Endodermal cell (in vitro differentiated cells): ENCODE measurements at places on chromosomes 6 and 20. TPM values are rescaled to one million over a fixed set of nuclear protein-coding genes. Genes with fewer than 3 reads are reported as not detected.

Gene MCHR2
- not detected in 2 replicates for total RNA-seq

Gene HSF2
- total RNA-seq = 23.4 to 34.2 TPM (median 33.3 TPM) in 3 replicates

GRCh38 chr6:26016245-26016962, 53.8 kb downstream of the TRIM38 start:
- DNase-seq = peak; percentile 50

Gene COL11A2
- total RNA-seq = 0.86 and 1.3 TPM in 2 replicates

DNA sequence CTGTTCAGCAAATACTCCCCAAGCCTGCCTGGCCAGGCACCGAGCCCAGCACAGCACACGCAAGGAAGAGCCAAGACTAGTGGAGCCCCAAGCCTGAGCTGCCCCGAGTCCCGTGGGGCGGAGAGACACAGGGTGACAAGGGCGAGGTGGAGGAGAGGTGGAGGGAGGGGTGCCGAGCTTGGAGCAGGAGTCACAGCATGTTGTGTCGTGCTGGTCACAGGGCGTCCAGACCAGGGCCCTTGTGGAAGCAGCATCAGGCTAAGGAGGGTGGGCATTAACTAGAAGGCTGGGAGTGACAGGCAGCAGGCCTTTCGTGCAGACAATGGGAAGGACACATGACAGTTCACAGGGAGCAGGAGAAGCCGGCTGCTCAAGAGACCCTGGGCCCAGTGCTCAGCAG, 391.6 kb downstream of the TAF4 start:
- no peak for DNase-seq

DNA sequence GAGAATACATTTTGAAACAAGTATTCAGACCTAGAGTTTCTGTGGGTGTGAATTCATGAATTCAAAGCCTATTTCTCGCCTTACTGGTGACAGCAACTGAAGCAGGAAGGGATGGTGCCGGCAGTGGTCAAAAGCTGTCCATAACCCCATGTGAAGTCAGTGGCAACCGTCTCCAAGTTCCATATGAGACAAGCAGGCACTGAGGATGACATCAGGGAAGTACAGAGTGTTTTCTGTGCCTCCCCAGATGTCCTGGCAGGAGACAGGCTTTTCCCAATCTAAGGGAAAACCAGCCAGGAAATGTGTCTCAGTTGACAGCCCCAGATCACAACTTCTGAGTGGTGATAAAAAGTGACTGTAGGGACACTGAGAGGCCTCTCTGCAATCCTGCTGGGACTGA, 66.6 kb downstream of the HIVEP2 start:
- DNase-seq = no peak

- no peak for DNase-seq
Measured at GRCh38 chr6:106470316-106470715, 109.8 kb downstream of the CRYBG1 start.

DNA sequence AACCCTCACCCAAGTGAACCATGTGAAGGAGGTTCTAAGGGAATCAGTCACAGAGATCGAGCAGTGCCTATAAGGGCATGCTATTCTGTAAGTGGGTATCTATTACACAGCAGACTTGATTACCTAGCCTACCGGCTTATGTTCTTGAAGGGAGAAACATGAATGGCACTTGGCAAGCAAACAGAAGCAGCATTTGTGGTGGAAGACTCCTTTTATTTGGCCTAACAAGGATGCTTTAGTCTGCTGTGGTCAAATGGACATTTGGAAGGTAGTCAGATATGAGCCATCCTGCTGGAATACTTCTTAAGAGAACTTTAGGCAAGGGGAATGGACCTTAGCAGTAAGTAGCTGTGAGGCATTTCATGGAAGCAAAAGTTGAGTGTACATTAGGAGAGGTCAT, 126.3 kb downstream of the COL12A1 start:
- no peak for DNase-seq

Gene CSTF1
- total RNA-seq = 50.1 to 68.7 TPM (median 59.0 TPM) in 3 replicates

GRCh38 chr20:3934624-3935023, 45.4 kb downstream of the PANK2 start:
- no peak for DNase-seq

Gene HRH3
- 0.44 and 0.56 TPM in 2 replicates for total RNA-seq

GRCh38 chr6:21742238-21742660, 148.7 kb downstream of the SOX4 start:
- no peak for DNase-seq

DNA sequence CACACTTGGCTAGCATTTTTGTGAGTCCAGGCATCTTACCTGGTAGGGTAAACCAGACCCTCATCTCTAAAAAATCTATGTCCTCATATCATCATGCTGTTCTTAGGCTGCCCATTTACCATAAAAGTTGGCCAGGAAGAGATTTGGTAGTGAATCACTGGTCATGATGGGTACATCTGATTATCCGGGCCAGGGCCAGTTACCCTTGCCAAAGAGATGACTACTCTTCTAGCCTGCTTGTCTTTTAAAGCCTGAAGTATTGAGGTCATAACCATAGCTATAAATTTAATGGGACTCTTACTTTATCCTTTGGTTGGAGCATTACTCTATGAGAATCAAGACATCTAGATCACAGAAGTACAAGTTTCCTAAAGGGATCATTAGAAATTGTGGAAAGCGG, 276.8 kb downstream of the TENT5A start:
- no peak for DNase-seq

Gene BPIFA2
- not detected in 3 replicates for total RNA-seq

- DNase-seq = no peak
Measured at GRCh38 chr6:6495851-6496250, 92.7 kb upstream of the LY86 start.

- DNase-seq = no peak
Measured at GRCh38 chr20:39631557-39631956, 669.4 kb downstream of the DHX35 start.

Gene TRAPPC3L
- total RNA-seq = not detected in 2 replicates

- no peak for DNase-seq
Measured at GRCh38 chr20:49819702-49820101, 7.1 kb downstream of the SLC9A8 start.

- DNase-seq = peak; percentile 71
Measured at GRCh38 chr6:46781478-46782378, 11.5 kb upstream of the MEP1A start.

Gene FAM83C
- total RNA-seq = not detected in 2 replicates

Gene MCCD1
- not detected in 2 replicates for total RNA-seq

- DNase-seq = no peak
Measured at GRCh38 chr20:36243726-36244125, 7.4 kb downstream of the AAR2 start.

- DNase-seq = no peak
Measured at GRCh38 chr20:38165966-38166702, 1.1 kb upstream of the TGM2 start.

DNA sequence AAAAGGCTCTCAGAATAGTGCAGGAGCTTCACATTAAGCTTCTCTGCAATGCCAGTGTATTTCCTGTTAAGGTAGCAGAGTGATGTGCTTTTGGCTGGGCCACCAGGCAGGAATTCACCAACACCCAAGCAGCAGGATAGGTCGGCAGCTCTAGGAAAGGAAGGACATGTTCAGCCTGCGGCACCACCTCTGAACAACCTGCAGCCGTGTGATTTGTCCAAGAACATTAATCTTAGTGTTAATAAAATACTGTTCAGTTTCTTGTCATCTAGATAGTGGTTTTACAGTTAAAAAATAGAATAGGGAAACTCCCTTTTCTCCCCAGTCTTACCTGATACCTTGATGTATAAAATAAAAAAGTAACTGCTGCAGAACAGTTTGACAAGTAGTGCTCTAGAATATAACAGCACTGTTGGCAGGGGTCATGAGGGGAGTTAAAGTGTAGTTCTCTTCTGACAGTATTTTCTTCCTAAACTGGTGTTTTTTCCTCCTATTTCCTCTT, 18.8 kb downstream of the ZNF292 start:
- no peak for DNase-seq

GRCh38 chr6:66326228-66326627, 619.2 kb upstream of the EYS start:
- no peak for DNase-seq
